ENCODE measurements at places on chromosomes 16 and 17.

DNA sequence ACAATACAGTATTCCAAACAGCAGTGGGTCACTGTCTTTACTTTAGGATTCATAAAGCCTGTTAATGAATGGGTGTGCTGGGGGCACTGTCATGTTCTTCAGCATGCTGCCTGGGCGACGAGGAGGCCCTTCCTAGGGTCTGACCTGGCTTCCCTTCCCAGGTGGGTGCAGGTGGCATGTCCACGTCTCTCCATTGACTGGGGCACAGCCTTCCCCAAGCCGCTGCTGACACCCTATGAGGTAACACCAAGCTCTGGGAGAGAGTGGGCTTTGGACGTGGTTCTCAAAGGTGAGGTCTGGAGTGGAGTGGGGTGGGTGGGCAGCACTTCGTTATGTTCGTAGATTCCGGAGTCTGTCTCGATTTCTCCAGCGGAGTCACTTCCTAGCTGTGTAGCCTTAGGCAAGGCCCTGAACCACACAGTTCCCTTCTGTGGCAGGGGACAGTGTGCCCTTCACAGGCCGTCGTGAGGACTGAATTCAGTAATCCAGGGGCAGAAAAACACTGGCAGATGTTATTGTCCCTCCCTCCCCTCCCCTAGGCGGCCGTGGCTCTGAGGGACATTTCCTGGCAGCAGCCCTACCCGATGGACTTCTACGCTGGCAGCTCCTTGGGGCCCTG, 771 bp upstream of the OVCA2 start:
- no peak for DNase-seq

DNA sequence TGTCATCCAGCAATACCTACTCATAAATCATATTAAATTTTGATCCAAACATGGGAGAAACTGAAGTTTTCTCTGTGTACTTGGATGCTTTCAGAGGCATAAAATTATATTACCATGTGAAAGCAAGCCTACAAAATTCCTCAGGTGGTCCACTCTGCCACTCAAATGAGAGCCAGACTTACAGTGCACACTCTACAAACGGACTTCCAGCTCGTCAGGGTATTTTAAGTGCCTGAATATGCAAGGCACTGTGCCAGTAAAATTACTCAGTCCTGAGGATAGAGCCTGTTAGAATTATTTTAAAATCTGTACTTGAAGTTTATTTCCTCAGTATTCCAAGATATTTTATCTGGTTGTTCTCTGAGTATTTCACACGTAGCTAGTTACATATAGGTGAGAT, 54.5 kb downstream of the TENT4B start:
- no peak for DNase-seq

- no peak for DNase-seq
These were observed 12.4 kb upstream of the NFAT5 start for GRCh38 chr16:69553332-69553731.

GRCh38 chr17:34424814-34425491, 61.9 kb upstream of the CCL1 start:
- DNase-seq: no peak

GRCh38 chr16:73743665-73744496, 552.7 kb upstream of the PSMD7 start:
- DNase-seq: no peak

All from stimulated activated CD4-positive, alpha-beta T cell treated with anti-CD3 and anti-CD28 coated beads, Interleukin-1b, Interleukin-23, amount 100 ng/mL, for 48 hours (primary cell).